ENCODE measurements at places on chromosomes 2 and 18.

- DNase-seq, result no peak
Observed at GRCh38 chr2:10768063-10768507, 44.5 kb downstream of the PDIA6 start.

DNA sequence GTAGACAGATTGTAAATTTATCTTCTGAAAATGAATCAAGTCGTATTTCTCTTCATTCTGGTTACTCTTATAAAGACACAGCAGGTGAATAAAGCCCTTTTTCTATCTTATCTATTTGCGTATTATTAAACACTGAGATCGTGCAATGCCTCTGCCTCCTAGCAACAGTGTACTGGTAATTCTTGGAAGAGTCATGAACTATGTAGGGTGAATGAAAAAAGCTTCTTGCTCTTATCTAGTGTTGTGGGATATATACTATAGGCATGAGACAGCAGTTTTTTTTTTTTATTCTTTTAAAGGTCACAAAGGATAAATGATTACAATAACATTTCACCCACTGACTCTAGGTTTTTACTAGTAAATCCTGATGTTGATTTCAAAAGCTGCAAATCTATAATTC, 324.2 kb downstream of the PDE11A start:
- no peak for DNase-seq

- no peak for DNase-seq
Observed at GRCh38 chr2:64980183-64980582, 9.0 kb upstream of the SLC1A4 start.

DNA sequence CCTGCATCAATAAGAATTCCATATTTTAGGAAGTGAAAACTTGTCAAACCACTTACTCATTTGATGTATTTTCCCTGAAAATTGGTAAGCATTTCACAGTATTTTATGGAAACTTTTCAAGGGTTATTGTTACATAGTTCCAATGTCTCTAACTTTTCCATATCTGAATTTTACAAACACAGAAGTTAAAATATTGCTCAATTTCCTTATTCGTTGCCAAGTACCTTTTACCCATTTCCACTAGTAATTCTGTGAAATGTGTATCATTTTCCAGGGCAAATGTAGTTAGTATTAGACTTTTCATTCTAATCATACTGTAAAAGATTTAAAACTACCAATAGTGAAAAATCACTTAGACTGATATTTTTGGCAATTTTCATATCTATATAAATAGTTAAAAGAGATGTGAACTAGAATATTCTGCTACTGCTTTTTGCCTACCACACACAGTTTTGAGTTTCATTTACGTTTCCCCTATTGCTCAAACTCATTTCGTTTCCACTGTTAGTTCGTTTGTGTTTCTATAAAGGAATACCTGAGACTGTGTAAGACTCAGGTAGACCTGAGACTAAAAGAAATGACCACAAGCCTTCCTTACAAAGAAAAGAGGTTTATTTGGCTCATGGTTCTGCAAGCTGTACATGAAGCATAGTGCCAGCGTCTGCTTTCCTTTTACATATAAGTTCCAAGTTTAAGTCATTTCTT, 86.3 kb downstream of the PMS1 start:
- DNase-seq, result no peak

- DNase-seq, result no peak
Observed at GRCh38 chr2:208285853-208286252, 19.8 kb downstream of the PIKFYVE start.

GRCh38 chr2:179543361-179543901, 278.8 kb upstream of the SESTD1 start:
- DNase-seq, result no peak

GRCh38 chr2:127078028-127078427, 28.9 kb downstream of the BIN1 start:
- no peak for DNase-seq

DNA sequence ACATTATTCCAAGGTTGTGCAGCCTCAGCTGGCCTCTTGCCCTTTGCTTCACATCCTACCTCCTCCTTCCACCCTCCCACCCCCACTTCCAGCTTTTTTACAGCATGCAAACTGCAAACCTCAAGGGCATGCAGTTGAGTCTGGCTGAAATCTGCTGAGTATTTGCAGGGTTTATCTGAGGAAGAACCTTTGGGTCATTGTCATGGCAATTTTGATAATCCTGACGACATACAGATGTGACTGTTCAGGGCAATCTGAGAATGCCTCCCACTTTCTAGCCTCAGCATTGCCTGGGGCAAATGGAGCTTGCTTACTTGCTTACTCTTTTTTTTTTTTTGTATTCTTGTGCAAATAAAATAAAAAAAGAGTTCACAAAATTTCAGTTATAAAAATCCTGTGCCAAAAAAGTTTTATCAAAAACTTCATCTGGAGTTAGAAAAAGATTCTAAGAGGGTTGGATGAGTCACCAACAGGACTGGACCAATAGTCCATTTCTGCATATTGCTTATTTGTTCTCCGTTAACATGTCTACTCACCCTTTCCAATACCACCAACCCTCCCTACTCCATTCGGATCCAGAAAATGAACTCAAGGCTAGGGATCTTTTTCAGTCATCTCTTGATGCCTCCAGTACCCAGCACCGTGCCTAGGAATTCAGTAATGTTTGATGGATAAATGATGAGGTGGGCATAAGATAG, 23.6 kb upstream of the LHCGR start:
- DNase-seq, result no peak

DNA sequence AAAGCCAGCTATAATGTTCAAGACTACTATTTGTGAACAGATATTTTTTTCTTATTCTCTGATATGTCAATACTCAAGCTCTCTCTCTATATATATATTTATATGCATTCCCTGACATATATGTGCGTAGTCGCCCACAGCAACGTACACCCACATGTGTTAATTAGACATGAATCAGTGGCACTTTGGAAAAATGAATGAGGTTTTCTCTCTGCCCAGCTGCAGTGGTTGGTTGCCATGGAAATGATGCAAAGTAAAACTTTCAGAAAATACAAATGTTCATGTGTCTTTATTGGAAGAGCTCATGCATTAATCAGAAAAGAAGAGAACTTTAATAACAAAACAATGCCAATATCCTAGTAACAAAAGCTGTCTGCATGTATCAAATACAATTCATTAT, 34.7 kb downstream of the UNC80 start:
- DNase-seq, result no peak

DNA sequence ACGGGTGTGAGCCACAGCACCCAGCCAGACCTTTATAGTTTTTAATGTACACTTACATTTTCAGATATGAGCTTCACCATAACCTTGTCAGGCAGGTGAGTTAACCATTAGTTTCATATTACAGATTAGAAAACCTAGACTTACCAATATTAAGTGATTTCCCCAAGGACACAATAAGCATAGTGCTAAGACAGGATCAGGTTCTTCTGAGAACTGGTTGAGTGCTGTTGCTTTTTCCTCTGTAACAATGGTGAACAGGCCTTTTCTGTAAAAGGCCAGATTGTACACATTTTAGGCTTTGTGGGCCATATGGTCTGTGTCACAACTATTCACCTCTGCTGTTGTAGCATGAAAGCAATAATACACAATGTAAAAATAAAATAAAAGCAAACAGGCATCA, 332.0 kb downstream of the PIK3C3 start:
- DNase-seq, result no peak

DNA sequence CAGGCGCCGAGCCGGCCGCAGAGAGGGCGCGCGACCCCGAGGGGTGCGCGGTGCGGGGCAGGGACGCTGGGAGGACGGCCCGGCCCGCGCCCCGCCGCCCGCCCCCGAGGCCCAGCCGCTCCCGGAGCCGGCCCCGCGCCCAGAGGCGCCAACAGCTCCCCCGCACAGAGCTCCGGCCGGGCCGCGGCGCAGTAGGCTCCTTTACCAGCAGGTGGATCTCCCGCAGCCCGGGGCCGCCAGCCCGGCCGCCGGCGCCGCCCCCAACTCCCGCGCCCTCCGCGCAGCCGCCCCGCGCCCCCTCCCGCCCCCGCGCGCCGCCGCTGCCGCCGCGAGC, 258 bp downstream of the MGAT4A start:
- no peak for DNase-seq

GRCh38 chr2:23791030-23791429, 135.9 kb downstream of the ATAD2B start:
- DNase-seq, result no peak

DNA sequence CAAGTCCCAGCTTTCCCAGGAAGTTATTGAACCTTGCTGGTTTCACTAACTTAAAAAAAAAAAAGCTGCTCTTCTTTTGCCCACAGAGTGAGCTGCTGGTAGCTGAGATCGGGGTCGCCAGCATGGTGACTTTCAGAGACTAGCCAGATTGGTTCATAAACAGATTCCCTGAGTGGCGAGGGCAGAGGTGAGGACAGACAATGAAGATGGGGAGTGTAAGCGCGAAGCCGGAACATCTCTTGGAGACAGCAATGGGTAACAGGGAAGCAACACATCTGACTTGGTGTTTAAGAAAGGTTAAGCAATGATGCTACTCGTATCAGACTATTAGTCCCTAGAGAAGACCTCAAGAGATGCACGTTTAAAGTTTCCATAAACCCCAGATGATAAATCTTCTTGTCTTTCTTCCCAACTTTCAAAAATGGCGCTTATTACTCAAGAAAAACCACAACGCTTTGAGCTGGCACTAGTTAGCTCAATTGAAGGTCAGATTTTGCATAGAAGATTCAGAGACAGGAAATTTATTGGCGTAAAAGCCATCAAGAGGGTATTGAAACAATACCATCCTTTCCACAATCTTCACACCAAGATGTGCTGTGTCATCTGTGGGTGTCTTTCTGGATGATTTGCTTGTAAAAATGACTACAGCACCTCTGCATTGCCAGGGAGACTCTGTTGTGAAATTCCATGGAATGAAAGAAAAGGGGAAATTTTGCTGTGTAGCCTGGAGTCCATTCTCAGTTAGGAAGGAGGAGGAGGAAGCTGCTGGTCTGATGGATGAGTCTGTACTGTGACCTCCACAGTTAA, 193.1 kb upstream of the CXCR4 start:
- DNase-seq, result no peak

DNA sequence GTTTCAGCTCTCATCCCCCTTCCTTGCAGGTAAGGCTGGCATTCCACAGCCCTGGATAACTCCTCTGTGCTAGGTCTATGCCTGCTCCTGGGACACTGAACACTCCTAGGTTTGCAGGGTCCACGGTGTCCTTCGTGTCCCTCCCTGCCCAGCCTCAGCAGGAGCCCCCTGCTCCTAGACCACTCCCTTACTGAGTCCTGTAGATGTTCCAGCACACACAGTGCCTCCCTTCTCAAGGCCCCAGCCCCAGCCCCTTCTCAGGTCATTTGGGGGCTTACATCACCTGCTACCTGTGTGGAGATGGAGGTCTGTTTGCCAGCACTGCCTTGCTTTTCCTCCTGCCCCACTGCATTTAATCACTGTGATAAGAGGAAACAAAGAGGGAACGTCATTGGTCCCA, 146.4 kb upstream of the TNP1 start:
- DNase-seq, result no peak

- DNase-seq, result no peak
Observed at GRCh38 chr2:25420820-25421237, 79.1 kb upstream of the DNMT3A start.

- DNase-seq, result no peak
Observed at GRCh38 chr2:38421274-38422056, 44.4 kb upstream of the ATL2 start.

- DNase-seq, result no peak
Observed at GRCh38 chr18:36519358-36519757, 221.8 kb downstream of the FHOD3 start.
